ENCODE measurements at places on chromosomes 7 and 10.

DNA sequence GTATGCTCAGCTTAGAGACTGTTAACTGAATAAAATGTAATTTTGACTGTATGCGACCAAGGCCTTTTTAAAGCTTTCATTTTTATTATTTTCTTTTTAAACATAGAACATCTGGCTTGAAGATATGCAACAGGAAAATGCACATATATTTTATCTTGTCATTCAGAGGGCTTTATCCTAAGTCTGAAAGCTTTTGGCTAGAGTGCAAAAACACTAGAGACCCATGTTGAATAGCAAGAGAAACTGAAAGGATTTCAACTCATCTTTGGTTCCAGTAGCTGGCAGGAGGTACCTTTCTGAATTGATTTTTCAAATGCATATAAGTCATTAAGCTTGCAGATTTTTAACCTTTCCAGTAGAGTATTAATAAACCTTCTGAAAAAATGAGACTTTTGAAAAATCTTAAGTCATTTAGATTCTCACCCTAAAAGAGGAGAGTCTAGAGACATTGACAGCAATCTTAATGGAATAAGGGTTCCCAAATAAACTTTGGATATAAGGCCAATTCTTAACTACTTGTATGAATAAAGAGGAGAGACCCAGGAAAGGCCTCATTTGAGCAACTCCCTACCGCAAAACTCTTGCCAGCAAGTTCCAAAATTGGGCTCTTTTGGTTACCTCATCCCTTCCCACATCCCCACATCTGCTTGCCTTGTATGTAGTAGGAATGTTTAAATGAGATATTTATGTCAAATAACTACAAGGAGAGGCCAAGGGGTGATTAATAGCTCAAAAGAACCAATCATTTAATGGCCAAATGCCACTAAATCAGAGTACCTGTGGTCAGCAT lies 454.4 kb downstream of the HTR7 start:
- no peak for DNase-seq

- peak; percentile 67 for DNase-seq
Observed at GRCh38 chr10:45308707-45309106, 6.7 kb downstream of the OR13A1 start.

DNA sequence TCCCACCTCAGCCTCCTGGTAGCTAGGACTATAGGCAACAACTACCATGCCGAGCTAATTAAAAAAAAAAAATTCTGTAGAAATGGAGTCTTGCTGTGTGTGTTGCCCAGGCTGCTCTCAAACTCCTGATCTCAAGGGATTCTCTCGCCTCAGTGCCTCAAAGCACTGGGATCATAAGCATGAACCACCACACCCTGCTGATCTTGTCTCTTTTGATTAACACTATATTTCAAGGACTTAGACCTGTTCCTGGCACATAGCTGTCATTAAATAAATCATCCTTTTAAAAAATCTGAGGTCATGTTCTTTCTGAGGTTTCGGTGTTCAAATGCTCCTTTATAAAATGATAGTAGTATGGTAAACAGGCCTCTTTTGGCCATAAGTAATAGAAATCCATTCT lies 4.8 kb downstream of the PALS2 start:
- DNase-seq, result no peak

DNA sequence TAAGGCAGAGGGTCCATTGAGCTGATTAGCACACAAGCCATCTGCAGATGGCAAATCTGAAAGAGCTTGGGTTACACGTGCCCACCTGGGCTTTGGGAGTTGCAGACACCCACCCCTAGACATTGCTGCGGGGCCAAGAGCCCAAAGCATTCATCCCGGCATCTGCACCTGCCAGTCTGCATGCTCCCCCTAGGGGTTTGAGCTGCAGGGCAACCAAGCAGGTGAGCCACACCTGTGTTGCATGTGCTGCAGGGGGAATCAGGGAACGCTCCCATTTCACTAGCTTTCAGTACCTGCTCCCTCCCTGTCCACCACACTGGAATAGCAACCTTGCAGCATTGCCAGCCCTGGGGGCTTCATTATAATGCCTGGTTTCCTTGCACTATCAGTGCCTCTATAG lies 21.1 kb downstream of the C7orf33 start:
- peak; percentile 35 for DNase-seq

DNA sequence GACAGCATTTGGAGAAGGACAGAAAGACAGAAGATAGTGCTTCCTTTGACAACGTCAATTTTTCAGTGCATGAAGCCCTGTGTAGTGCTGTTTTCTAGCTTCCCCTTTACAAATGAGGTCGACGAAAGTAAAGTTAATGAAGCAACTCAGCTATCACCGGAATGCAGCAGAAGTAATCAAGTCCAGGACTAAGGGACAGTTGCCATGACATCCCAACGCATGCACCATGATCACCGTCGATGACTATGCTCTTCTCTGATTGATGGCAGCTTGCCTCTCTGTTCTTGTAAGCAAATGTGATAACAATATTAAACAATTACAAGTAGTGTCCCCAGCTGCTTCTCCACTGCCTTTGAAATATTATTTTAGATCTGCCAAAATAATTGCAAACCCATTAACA lies 205.8 kb downstream of the FRMD4A start:
- no peak for DNase-seq

GRCh38 chr10:70985824-70986622 lies 97.7 kb upstream of the PCBD1 start:
- DNase-seq, result peak; percentile 70

DNA sequence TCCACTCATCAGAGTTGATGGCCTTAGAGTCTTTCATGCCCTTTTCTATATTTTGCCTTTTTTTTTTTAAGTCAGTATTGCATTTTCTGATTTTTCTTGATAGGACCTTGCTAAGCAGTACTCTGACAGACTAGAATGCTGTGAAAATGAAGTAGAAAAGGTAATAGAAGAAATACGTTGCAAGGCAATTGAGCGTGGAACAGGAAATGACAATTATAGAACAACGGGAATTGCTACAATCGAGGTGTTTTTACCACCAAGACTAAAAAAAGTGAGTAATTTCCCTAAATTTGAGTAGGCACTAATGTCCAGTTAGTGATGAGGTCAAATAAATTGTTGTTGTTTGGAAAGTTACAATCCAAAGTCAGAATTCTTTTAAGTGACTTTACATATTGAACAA lies 7.4 kb downstream of the NUB1 start:
- no peak for DNase-seq

DNA sequence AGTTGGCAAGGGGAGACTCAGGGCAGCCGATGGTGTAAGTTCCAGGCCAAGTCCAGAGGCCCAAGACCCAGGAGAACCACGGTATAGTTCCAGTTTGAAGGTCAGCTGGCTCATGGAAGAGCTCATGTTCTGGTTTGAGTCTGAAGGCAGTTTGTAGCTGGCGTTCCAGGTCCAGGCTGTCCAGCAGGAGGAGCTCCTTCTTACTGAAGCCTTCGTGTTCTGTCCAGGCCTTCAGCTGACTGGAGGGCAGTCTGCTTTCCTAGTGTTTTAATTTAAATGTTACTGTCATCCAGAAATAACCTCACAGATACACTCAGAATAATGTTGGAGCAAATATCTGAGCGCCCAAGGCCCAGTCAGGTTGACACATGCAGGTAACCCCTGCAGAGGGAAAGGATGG lies 4.2 kb downstream of the SUN1 start:
- peak; percentile 57 for DNase-seq

DNA sequence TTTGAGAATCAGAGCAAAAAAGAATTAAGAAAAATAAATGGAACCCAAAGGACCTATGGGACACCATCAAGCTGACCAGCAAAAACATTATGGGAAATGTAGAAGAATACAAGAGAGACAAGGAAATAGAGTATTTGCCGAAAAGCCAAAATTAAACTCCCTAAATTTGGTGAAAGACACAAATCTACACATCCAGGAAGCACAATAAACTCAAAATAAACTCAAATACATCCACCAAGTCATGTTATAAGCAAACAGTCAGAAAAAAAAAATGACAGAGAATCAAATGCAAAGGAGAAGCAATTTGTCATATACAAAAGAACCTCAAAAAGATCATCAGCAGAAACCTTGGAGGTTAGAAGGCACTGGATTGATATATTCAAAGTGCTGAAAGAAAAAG lies 105.4 kb downstream of the ZNF33B start:
- DNase-seq, result no peak

DNA sequence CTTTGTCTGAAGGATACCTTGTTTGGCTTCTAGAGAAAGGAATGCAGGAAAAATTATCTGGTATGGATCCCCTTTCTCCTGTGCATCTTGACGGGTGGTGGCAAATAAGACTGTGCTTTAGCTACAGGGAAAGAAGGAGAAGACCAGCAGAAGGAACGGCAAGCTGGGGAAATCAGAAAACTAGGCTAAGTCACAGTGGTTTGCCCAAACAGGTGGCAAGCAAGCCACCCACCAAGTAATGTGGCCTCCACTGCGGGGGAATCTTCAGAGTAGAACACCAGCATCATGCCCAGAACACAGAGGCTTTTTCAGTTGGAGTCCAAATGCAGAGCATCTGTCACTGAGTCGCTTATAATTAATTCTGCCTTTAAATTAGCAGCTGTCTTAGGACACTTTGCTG lies 282.8 kb downstream of the PHF14 start:
- no peak for DNase-seq

GRCh38 chr10:128568041-128568440 lies 441.8 kb upstream of the MKI67 start:
- DNase-seq, result no peak

DNA sequence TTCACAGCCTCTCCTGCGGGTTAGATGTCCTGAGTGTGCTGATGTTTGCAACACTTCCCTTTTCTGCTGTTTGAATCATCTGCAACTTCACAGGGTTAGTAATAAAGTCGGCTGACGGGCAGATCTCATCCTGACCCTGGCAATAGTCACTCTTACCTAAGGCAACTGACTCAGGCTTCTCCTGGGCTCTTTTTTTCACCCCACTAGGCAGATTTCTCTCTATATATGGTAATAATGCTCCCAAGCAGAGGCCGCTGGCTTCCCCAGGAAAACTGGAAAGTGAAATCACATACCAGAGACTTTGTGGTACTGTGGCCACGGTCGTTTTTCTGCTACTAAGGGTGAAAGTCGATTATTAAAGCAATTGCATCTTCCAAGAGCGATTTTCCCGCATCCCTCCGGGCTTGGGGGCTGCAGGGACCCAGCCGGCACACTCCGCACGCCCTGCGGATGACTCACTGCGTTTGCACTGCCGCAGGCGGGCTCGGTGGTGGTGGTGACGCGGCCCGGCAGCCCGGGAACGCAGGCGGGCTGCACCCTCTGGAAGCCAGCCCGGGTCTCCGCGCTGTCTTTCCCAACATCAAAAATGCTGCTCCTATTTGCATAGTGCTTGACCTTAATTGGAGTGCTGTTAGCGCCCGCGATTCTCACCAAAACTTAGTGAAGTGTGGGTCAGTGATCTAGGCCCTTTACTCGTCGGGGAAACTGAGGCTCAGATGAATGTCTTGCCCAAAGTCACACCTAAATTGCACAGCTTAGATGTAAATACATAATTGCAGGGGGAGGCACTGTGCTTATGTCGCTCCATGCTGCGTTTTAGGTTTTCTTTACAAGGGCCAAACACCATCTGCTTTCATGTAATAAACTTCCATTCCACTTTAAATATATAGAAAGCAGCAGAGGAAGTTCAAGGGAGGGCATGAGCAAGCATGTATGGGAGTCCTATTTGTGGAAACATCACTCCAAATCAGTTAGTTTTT lies 47.6 kb upstream of the ITGB1 start:
- DNase-seq, result no peak

GRCh38 chr7:125568799-125569198 lies 639.2 kb upstream of the POT1 start:
- DNase-seq, result no peak

DNA sequence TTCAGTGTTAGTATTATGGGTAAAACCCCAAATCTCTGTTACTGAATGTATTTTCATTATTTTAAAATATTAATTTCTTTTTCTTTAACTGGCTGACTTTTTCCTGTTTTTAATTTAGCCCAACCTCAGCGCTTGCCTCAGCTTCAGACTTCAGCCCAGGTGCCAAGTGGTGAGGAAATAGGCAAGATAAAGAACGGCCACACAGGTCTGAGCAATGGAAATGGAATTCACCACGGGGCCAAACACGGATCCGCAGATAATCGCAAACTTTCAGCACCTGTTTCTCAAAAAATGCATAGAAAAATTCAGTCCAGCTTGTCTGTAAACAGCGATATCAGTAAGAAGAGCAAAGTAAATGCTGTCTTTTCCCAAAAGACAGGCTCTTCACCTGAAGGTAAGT lies 57.5 kb downstream of the MDFIC start:
- no peak for DNase-seq

- DNase-seq, result no peak
Observed at GRCh38 chr10:99708428-99709012, 23.4 kb downstream of the COX15 start.

DNA sequence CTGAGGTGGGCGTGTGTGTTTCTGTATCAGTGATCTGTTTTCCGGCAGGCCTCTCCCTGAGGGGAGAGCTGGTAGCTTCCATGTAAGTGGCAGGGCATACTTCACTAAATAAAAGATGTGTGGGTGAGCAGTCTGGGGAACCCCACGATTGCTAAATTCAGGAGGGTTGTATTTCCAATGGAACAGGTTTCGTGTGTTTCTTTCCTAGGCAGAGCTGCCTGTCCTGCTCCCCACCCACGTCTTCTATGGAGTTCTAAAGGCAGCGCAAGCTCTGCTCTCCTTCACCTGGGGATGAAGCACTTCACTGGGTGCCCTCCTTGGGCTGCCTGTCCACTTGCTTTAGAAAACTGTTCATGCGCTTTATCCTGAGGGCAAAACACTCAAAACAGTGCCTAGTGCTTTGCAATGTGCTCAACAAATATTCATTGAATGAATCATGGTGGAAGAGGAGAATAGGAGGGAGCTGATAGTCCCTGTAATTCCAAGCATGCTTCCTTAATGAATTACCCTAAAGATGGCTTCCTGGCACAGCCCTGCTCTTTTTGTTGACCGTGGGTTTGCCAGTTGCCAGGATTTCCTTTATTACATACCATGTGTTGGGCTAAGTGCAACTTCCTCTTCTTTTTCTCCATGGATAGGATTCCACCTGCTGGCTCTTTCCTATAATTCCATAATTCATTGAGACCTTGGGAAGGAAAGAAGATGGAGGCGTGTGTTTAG lies 50.6 kb upstream of the SRPK2 start:
- DNase-seq, result no peak

- no peak for DNase-seq
Observed at GRCh38 chr7:116271963-116272886, 61.9 kb downstream of the TES start.
